ENCODE measurements at places on chromosomes 2 and 18. TPM values are rescaled to one million over a fixed set of nuclear protein-coding genes. Genes with fewer than 3 reads are reported as not detected.
A peak's percentile ranks its signal among the peaks of the same experiment; 100 is the strongest.

DNA sequence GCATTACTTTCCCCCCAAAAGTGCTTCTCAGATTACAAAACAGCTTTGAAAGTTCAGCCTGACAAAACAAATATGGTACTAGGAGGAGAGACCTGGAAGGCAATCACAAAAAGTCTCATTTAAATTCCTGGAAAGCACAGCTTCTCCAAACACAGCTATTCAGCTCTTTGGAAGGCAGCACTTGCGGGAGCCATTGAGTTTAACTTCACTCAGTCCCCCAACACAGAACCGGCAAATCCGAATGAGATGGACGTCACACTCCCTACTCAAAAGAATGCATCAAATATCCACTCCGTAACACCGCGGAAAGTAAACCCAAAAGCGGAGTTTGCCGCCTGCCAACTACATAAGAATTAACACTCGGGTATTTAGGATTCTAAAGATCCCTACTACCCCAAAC lies 638 bp downstream of the ST6GAL2 start:
- DNase-seq: no peak

Gene ITSN2
- 29.0 TPM for total RNA-seq

DNA sequence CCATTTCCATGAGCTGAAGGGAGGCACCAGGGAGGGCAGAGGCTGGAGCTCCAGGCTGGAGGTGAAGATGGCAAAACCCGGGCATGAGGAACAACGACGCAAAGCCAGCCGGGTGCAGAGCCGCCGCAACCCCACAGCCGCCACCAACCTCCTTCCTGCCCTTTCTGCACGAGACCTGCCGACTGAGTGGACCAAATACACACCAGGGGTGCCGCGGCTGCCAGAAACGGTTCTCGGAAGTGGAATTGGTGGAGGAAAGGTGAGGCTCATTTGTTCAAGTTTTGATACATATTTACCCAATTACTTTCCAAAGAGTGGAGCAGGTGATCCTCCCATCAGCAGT lies 8.4 kb upstream of the CIDEA start:
- DNase-seq: no peak

- no peak for DNase-seq
These were observed 277.1 kb upstream of the CCDC68 start for GRCh38 chr18:55236150-55236931.

GRCh38 chr2:99864561-99865553 lies 277.5 kb downstream of the AFF3 start:
- no peak for DNase-seq

DNA sequence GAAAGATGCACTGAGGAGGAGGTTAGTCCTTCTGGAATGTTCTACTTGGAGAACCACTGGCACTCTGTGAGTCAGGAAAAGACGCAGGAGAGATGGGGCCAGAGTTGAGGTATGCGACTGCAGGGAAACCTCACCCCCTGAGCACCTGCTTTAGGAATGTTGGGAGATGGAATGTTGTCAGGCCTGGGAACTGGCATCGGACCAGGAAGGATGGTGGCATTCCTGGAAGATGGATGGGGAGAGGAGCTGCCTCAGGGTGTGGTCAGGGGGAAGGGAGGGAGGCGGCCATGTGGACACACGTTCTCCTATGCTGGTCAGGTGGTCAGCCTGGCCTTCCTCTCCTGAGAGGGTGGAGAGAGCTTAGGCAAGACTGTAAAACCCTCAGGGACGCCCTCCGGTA lies 146.3 kb downstream of the CELF4 start:
- no peak for DNase-seq

Gene ASXL2
- total RNA-seq: 18.8 TPM

DNA sequence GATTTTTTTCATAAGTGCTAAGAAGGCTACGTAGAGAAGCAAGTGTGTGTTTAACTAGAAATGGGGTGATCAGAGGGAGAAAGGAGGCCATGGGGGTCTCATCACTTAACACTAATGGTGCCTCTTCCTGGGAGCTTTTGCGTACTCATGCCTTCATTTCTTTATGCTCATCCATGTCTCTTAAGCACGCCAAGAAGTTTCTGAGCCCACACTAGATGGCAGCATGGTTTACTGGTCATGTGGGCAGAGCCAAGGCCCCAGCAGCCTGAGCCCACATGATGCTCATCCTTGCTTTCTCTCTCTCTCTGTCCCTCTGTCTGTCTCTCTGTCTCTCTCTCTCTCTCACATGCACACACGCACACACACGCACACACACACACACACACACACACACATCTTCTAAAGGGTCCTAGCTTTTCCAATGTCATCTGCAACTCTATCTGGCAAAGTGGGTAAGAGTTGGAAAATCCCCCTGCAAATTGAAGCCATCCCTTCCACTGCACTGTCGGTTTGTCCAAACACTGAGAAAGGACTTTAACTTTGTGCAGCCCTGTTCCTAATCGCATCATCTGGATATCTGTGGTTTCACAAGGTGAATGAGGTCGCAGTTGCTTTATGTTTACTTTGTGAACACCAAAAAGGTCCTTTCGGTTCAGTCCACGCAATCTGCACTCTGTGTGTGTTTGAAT lies 137.1 kb upstream of the CCDC68 start:
- DNase-seq: peak; percentile 40

DNA sequence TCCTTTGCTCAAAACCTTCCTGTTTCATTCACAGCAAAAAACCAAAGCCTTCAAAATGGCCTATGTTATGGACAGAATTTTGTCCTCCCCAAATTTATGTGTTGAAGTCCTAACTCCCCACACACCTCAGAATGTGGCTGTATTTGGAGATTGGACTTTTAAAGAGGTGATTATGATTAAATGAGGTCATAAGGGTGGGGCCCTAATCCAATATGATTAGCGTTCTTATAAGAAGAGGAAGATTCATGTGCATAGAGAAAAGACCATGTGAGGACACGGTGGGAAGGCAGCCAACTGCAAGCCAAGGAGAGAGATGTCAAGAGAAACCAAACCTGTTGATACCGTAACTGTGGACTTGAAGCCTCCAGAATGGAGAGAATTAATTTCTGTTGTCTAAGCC lies 4.6 kb upstream of the ZNF638 start:
- DNase-seq: no peak

- no peak for DNase-seq
These were observed 279.8 kb downstream of the TNS1 start for GRCh38 chr2:217722883-217723472.

Gene SRBD1
- 12.6 TPM for total RNA-seq

Gene LRRC30
- total RNA-seq: not detected

Gene ELOA2
- total RNA-seq: not detected

DNA sequence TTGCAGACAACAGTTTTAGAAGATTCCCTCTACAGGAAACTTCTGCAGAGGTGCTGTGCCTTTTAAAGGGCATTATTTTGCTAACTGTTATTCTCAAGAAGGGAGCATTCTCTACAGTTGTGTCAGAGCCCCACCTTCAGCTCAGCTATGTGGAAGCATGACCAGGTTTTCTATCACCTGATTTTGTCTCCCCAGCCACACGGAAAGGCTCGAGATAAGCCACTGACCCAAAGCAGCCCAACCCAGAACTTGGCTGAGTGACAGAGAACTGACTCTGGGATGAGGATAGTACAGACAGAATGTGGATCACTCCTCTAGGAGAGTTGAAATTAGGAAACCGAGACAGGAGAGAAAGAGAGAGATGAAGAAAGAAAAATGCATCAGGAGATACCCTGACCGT lies 10.7 kb downstream of the COL4A4 start:
- DNase-seq: no peak

GRCh38 chr2:134257965-134258683 lies 4.3 kb downstream of the MGAT5 start:
- DNase-seq: no peak

DNA sequence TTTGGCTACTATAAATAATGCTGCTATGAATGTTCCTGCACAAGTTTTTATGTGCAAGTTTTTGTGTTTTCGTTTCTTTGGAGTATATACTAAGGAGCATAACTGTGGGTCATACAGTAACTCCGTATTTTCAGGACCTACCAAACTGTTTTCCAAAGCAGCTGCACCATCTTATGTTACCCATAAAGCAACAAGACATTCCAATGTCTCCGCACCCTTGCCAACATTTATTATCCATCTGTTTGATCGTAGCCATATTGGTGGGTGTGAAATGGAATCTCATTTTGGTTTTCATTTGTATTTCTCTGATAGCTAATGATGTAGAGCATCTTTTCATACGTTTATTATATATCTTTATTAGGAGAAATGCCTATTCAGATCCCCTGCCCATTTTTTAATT lies 13.8 kb downstream of the TMEM131 start:
- no peak for DNase-seq

Gene STARD6
- total RNA-seq: 0.57 TPM

- no peak for DNase-seq
These were observed 922 bp downstream of the HS1BP3 start for GRCh38 chr2:20649976-20650375.

DNA sequence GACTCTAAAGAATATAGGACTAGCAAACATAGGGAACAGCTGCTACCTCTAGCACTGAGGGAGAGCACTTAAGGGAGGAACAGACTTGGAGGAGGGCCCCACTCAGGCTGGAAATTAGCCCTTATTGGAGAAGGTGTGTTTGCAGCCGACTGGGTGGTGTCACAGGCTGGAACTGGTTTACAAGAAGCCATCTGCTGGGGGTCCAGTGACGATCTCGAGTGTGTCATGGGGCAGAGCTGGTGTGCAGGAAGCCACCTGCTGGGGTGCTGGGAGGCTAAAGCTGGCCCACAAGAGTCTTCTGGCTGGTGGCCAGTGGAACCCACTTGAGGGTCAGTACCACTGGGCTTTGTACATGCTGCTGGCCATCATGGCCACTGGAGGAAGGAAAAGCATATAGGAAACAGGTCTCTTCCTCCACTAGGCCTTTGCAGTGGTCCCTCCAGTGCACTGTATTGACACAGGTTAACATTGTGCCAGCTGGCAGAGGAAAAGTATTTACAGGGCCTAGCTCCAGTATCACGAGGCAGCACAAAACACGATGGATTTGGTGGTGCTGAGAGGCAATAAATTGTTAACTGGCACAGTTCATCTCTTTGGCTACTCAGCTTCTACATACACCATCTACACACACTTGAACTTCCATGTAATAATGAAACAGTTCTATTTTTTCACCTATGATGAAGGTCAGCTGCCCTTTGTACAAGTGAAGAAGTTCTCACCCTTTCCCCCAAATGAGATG lies 43.6 kb downstream of the MAP3K20 start:
- no peak for DNase-seq

GRCh38 chr2:183998041-183998796 lies 600.1 kb upstream of the ZNF804A start:
- no peak for DNase-seq

Gene TMEM198
- total RNA-seq: 0.59 TPM

Gene SERPINB10
- not detected for total RNA-seq

DNA sequence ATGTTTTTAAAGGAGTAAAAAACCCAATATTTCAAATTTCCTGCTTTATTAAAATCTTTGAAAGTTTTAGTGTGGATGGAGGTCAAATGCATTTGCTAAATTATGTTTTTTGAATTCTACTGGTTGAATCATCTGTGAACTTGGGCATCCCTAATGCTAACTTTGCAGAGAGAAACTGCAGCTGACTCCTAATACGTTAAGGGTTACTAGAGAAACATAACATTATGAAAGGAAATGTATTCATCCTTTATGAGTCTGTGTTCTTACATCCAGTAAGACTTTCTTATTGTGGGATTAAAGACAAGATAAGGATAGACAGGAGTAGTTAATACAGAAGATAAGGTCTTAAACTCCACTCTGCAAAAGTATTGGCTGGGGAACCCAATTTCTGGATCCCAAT lies 140.6 kb downstream of the FAM124B start:
- DNase-seq: no peak

Gene BARD1
- total RNA-seq: 16.7 TPM

DNA sequence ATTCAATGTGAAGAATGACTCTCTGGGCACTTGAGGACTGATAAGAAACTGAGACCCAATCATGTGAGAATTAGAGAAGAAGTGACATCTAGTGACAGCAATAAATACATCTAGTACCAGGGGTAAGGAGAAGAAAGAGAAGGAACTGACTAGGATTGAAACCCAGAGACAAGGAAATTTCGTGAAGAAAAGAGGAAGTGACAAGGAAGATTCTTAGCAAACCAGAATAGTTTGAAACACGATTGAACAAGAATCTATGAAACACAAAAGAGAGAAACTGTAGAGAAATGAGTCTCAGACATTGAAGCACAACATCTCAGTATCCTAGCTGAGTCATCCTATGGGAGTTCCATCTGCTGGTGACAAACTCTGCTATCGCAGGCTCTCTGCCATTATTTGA lies 571.9 kb upstream of the PKDCC start:
- no peak for DNase-seq

Gene BCL2
- total RNA-seq: 12.3 TPM

Gene ASB1
- total RNA-seq: 40.4 TPM

Gene RAB27B
- 28.5 TPM for total RNA-seq

- peak; percentile 9 for DNase-seq
These were observed 961.6 kb upstream of the LRRTM1 start for GRCh38 chr2:81266106-81266505.

DNA sequence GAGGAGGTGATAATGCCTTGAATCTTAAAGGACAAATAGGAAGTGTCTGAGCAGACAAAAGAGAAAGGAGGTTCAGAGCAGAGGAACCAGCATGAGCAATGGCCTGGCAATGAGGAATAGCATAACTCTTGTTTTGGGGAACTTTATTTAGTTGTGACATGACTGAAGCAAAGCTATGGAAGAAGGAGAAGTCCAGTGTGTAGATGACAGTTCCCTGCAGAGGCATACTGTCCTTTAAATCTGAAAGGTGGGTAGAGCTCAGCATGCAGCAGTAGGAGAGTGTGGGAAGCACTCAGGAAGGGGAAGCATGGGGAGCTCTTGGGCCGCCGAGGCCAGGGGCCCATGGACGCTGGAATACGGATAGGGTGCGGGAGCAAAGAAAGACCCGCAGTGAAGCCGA lies 173.8 kb downstream of the SEPTIN10 start:
- DNase-seq: no peak

GRCh38 chr2:200471928-200472645 lies 37.8 kb downstream of the KCTD18 start:
- no peak for DNase-seq

Gene ANTXR1
- 310 TPM for total RNA-seq

Gene UGT1A5
- not detected for total RNA-seq

GRCh38 chr2:221529943-221530652 lies 42.0 kb downstream of the EPHA4 start:
- DNase-seq: peak; percentile 25

DNA sequence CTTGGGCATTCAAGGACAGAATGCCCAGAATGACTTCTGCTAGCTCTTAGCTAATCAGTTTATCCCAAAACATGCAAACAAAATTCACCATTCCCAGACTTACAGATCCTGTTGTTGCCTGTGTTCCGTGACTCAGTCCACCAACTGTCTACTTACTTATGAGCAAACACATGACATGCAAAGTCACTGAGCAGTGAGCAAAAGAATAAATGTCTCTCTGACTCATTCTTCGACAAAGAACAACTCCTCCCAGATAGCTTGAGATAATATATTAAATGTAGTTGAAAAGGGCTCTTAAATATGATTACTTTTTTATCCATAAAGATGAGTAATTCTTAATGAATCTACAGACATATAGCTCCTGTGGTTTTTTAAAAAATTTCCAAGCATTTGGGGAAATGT lies 9.0 kb upstream of the CREG2 start:
- DNase-seq: peak; percentile 31

Gene COL4A4
- total RNA-seq: 6.6 TPM
